ENCODE measurements at places on chromosomes 6 and 20.

- no peak for DNase-seq
Observed at GRCh38 chr6:118771253-118771652, 119.9 kb upstream of the CEP85L start.

GRCh38 chr20:6388671-6389197, 265.9 kb upstream of the FERMT1 start:
- DNase-seq, result no peak

DNA sequence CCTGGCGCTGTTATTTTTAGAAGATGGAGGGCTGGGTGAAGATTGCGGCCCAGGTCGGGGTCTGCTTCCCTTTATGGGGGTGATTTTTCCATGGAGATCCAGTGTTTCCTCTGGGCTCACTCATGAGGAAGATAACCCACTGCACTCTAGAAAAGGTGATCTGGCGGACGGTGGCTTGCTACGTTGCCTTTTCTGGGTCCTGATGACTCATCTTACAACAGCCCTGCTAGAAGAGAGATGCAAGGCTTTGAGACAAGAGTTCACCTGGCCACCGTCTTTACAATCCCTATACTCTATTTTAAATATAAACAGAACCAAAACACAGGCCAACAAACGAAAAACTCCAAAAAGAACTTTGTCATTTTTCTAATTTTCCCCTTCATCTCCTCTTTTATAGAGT, 182.1 kb upstream of the EXOC2 start:
- no peak for DNase-seq

- DNase-seq, result no peak
Observed at GRCh38 chr6:16747232-16748024, 13.8 kb downstream of the ATXN1 start.

- no peak for DNase-seq
Observed at GRCh38 chr6:144265390-144265789, 19.7 kb upstream of the UTRN start.

- DNase-seq, result no peak
Observed at GRCh38 chr6:16437984-16438383, 199.6 kb downstream of the GMPR start.

DNA sequence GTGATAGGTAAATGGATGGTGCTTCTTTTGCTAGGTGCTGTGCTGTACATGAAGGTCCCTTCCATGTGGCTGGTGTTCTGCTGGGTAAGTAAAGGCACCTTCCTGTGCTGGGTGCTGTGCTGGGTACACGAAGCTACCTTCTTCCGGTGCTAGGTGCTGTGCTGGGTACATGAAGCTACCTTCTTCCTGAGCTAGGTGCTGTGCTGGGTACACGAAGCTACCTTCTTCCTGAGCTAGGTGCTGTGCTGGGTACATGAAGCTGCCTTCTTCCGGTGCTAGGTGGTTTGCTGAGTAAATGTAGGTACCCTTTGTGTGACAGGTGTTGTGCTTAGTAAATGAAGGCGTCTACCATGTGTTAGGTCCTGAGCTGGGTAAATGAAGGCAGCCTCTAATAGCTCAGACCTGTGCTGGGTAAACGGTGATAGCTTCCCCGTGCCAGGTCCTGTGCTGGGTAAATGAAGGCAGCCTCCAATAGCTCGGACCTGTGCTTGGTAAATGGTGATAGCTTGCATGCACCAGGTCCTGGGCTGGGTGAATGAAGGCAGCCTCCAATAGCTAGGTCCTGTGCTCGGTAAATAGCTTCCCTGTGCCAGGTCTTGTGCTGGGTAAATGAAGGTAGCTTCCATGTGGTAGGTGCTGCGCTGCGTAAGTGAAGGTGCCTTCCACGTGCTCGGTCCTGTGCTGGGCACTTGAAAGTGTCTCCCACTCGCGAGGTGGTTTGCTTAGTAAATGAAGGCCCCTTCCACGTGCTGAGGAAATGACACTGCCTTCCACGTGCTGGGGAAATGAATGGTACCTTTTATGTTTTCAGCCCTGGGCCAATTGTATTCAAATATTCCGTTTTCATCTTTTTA, 115.5 kb downstream of the ERMARD start:
- DNase-seq, result no peak

- DNase-seq, result no peak
Observed at GRCh38 chr6:155994086-155994485, 538.4 kb upstream of the NOX3 start.

- peak; percentile 98 for DNase-seq
Observed at GRCh38 chr6:6699741-6700367, 111.3 kb downstream of the LY86 start.

GRCh38 chr6:8269872-8270454, 165.4 kb downstream of the SLC35B3 start:
- no peak for DNase-seq

DNA sequence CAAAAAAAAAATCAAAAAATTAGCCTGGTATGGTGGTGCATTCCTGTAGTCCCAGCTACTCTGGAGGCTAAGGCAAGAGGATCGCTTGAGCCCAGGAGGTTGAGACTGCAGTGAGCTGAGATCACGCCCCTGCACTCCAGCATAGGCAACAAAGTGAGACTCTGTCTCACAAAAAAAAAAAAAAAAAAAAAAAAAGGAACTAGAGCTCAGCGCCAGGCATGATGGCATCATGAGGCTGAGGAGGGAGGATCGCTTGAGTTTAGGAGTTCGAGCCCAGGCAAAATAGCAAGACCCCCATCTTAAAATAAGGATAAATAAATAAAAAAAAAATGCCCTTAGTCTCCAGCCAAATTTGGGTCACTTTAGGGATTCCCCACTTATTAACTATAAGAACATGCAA, 40.4 kb upstream of the PIM1 start:
- DNase-seq, result peak; percentile 5

DNA sequence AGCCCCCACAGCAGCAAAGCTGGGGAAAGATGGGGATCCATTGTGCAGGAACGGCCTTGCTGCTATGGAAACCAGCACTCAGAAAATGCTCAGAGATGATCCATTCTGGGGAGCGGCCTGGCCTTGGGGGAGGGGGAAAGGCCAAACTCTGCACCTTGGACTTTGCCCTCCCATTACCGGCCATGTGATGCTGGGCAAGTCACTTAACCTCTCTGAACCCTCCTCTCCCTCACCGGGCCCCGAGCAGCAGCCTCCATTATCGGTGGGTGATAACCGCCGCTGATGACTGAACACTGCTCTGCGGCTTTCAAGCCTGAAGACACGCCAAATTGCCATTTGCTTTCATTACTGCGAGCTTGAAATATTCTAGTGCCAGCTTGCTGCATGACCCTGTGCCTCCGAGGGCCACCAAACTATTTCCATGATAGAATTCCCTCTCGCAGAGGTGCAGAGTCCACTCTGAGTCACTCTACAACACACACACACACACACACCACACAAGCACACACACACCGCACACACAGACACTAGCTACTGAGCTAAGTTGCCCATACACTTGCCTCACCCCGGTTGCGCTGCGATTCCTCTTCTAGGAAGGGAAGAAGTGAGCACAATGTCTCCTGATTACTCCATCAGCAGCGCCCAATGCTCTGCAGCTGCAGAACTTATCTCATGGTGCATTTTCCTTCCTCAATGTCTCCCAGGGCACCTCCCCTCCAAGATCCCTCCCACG, 20.6 kb upstream of the SIRPA start:
- DNase-seq, result no peak

DNA sequence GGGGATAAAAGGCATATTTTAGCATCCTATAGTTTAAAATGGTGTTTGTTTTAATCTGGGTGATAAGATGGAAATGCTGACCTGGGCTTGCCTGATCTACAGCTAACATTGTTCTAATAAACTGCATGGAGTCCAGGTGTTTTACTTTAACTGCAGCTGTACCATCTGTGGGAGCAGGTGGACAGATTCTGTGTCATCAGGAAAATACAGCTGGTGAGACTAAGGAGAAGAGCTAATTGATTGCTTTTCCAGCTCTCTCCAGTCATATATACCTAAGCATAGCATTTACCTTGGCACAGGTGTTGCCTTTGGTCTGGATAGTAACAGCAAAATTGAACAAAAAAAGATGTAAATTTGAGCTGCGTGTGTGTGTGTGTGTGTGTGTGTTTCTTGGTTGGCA, 31.6 kb downstream of the CBFA2T2 start:
- no peak for DNase-seq

DNA sequence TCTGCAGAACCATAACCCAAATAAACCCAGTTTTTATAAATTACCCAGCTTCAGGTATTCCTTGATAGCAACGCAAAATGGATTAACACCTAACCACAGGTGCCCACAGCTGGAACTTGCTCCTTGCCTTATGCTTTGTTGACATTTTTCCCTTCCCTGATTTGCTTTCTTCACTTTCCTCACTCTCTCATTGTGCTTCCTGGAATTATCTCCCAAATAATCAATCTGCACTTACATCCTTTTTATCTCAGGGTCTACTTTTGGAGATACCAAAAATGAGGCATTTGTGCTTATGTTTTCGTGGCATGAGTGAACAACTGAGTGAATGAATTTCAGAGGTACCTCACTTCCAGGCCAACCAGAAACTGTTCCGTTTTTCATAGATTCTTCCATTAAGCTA, 374.3 kb downstream of the DOK5 start:
- DNase-seq, result no peak

GRCh38 chr6:34560366-34561226, 4.5 kb upstream of the SPDEF start:
- no peak for DNase-seq

- DNase-seq, result no peak
Observed at GRCh38 chr6:130259557-130259956, 36.8 kb upstream of the SAMD3 start.

GRCh38 chr6:55617272-55617671, 38.3 kb upstream of the HMGCLL1 start:
- no peak for DNase-seq

DNA sequence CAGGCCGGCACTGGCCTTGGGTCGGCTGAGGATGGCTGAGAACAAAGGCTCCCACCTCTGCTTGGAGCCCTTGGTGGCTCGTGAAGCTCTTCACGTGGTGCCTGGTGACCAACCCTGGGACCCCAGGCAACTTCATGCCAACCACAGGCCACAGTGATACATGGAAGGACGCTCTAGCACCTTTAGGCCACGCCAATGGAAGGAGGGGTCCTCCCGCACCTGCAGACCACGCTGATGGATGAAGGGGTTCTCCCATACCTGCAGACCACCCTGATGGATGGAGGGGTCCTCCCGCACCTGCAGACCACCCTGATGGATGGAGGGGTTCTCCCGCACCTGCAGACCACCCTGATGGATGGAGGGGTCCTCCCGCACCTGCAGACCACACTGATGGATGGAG, 62.5 kb downstream of the ERMARD start:
- no peak for DNase-seq

GRCh38 chr20:4154958-4155411, 139.6 kb upstream of the RNF24 start:
- DNase-seq, result peak; percentile 99

DNA sequence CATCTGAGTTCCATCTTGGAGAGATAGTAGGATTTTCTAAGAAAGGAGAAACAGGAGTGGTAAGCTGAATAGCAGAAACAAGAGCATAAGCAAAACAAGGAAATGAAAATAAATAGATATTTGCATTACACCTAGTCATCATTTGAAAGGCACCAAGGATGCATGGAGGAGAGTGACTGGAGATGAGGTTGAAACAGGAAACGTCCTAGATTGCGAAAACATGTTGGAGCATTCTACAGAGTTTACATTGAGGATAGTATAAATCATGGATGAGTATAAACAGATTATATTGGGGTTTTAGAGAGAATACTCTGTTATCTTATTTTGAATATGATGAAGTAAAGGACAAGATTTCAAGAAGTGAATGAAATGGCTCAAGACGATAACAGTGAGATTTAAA, 507.3 kb downstream of the EYS start:
- no peak for DNase-seq

DNA sequence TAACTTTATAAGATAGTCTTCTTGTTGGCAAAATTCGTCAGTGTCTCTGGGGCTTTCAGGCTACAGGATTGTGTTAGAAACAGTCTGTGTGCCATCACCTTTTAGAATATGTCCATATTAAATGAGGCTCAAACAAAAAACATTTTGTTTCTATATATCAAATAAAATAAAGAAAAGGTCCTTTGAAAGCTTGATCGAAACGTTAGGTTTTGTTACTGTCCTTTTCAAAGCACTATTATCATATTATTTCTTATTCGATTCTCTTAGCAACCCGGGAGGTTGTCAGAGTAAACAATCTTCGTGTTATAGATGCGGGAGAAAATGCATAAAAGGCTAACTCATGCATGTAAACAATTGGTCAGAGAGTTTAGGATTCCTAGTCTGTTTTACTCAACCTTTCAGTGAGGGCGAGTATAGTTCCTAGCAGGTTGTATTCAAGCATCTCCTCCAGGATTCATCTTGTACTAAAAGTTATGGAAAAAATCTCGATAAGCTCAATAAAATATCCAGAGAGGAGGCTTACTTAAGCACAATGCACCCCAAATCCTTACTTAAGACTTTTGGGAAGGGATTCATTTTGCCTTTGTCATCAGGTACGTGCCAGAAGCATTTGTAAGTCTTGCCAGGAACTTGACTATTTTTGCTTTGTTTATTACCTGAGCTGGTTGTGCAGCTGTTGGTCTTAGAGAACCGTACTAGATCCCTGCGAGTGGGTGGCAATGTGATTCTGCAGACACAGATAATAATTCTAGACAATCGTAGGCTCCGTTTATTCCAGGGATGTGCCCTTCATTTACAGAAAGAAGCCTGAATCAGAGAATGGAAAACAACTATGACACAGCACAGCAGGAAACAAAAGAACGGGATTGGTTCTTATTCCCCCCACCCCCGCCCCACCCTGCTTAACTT, 159.6 kb upstream of the ZNF217 start:
- DNase-seq, result no peak

- DNase-seq, result no peak
Observed at GRCh38 chr6:5308066-5308465, 46.8 kb downstream of the FARS2 start.

- peak; percentile 26 for DNase-seq
Observed at GRCh38 chr20:13119583-13119982, 101.5 kb upstream of the ISM1 start.

DNA sequence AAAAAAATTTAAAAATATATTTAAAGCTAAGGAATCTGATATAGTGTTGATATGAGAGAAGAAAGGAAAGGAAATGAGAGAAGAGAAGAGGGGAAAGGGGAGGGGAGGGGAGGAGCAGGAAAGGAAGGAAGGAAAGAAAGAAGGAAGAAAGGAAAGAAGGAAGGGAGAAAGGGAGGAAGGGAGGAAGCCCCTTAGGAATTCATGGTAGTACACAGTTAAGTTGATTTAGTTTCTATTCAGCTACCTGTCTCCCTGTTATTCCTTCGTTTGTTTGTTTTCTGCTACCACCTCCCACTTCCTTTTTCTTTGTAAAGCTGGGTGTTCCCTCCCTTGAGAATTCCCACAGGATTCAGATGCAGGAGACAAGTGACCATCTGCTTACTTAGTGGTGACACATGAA, 1025.4 kb upstream of the FLRT3 start:
- DNase-seq, result no peak

- no peak for DNase-seq
Observed at GRCh38 chr6:80341330-80341729, 234.9 kb downstream of the BCKDHB start.

GRCh38 chr20:41650231-41650948, 32.2 kb upstream of the CHD6 start:
- DNase-seq, result no peak

DNA sequence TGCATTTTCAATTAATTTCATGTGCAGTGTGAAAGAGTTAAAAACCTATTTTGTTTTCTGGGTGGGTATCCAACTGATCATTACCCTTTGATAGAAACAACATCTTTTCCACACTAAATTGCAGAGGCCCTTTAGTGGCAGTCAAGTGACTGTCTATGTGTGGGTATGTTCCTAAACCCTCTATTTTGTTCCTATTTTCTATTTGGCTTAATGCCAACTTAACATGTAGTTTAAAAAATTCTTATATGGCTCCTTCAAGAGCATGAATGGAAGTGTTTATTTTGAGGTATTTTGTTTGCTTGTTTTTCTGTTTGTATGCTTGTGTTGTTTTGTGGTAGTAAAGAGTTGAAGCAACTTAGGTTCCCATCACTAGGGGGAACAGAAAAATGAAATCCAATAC, 19.9 kb downstream of the TREM1 start:
- no peak for DNase-seq

All from hematopoietic multipotent progenitor cell treated with erythropoietin and hydrocortisone succinate and interleukin-3 and kit ligand, for 17 days (in vitro differentiated cells).